M059J (cell line): ENCODE measurements at places on chromosomes 6 and 20.

- no peak for DNase-seq
Measured at GRCh38 chr6:35486005-35486925, 10.6 kb downstream of the TEAD3 start.

DNA sequence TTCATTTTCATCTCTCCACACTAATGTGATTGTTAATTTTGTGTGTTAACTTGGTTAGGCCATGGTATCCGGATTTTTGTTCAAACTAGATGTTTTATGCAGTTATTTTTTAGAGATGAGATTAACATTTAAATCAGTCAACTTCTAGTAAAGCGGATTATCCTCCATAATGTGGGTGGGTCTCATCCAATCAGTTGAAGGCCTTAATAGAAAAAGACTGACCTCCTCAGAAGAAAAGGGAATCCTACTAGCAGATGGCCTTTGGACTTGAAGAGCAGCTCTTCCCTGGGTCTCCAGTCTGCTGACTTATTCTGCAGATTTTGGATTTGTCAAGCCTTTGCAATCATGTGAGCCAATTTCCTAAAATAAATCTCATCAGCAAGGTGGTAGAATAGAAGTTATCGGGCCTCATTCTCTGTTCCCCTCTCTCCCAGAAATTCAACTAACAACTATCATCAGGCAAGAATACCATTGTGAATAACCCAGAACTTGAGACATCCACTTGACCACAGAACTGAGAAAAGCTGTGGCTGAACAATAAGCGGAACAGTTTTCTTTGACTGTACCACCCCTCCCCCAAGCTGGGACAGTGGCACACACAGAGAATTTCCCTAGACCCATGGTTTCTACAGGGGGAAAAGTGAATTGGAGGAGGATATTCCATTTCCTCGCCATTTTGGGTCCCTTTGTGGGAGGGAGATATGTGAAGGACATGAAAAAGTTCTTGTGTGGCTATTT lies 323.0 kb downstream of the UTRN start:
- no peak for DNase-seq

DNA sequence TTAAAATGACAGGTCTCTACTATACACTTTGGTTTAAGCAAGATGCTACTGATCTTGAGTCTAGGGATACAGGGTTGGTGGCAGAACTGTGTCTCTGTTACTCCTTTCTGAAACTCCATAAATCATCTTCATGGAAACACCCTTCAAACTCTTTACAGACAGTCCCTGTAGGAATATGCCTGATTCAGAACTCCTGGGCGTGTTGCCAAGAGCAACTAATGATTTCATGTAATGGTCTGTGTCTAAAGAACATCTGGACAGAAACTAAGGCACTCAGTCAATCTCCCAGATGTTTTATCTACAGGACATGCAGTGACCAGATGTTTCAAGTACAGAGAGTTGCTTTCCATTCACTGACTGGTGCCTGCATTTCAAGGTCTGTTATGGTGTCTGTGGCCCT lies 464.4 kb upstream of the CHD6 start:
- peak; percentile 32 for DNase-seq

GRCh38 chr6:88141561-88142296 lies 24.4 kb downstream of the CNR1 start:
- DNase-seq, result no peak

GRCh38 chr6:121664158-121664557 lies 228.7 kb downstream of the GJA1 start:
- no peak for DNase-seq
